ENCODE measurements at places on chromosomes 4 and X. TPM values are rescaled to one million over a fixed set of nuclear protein-coding genes. Genes with fewer than 3 reads are reported as not detected.

GPM6B gene
- total RNA-seq: 7.0 TPM

ZFP92 gene
- total RNA-seq: 1.4 TPM

- DNase-seq: no peak
Observed at GRCh38 chr4:38820329-38821061, 15.9 kb upstream of the TLR1 start.

- DNase-seq: no peak
Observed at GRCh38 chr4:153093802-153094201, 110.4 kb upstream of the TRIM2 start.

GRCh38 chrX:41931591-41931990 lies 8.2 kb upstream of the CASK start:
- no peak for DNase-seq

TLR6 gene
- total RNA-seq: 0.98 TPM

DNA sequence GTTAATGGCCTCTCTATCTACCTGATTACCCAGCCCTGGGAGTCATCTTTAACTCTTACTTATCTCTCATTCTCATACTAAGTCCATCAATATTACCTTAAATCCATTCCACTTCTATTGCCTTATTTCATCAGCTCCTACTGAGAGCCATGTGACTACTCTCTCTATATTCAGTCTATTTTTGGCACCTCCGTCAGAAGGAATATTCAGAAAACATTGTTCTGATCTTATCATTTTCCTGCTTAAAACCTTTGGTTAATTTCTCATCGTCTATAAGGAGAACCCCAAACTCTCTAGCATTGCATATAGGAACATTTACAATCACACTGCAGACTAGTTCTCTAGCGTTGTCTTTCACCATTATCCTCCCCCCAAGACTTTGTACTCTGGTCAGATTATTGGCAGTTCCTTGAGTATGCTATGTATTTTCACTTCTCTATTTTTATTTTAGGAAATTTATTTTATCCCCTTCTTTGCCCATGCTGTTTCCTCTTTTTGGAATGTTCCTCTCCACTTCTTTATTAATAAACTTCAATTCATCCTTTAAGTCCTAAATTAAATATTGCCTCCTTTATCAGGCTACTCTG lies 13.7 kb upstream of the AMMECR1 start:
- no peak for DNase-seq

- DNase-seq: no peak
Observed at GRCh38 chr4:95095348-95095974, 337.7 kb downstream of the BMPR1B start.

DNA sequence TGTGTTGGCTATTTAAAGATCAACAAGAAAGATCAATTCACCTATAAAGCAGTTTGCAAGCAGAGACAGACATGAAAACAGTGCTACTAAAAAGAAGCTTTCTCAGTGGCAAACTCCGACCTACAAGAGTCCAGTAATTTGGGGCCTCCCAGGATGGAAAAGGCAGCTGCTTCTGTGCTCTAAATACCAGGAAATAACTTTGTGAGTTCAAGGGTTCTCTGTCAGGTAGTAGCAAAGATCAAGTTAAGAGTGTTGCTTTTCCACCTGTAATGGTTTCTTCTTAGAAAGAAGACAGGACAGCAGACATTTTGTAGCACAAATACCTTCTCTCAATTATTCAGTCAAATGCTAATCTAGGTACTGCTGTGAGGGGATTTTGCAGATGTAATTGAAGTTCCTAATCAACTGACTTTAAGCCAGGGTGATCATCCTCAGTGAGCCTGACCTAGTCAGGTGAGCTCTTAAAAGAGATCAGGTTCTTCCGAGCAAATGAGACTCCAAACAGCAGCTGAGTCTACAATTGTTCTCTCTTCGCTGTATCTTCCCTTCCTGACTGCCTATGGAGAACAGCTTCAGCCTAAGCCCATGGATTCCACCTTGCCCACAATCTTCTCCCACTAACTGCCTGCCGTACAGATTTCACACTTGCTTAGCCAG lies 13.5 kb downstream of the ANKRD17 start:
- DNase-seq: no peak

MAPK10 gene
- 20.8 TPM for total RNA-seq

SPOCK3 gene
- total RNA-seq: 2.7 TPM

TNIP3 gene
- total RNA-seq: 0.51 TPM

DNA sequence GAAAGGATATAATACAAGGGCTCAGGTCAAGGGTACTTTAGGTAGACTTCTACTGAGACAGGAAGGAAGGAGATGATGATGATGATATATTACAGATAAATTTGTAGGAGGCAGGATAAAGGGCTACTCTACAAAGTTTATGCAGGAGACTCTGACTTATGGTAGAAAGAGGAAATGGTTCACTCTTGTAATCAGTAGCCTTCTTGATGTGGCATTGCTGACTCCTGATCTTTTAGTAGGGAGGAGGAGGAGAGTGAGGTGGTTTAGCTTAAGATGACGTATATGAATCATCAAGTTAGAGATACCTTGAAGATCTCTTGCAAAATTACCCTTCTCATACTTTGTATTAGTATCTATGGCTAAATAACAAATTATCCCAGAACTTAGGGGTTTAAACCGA lies 4.7 kb downstream of the BLTP1 start:
- DNase-seq: no peak

DNA sequence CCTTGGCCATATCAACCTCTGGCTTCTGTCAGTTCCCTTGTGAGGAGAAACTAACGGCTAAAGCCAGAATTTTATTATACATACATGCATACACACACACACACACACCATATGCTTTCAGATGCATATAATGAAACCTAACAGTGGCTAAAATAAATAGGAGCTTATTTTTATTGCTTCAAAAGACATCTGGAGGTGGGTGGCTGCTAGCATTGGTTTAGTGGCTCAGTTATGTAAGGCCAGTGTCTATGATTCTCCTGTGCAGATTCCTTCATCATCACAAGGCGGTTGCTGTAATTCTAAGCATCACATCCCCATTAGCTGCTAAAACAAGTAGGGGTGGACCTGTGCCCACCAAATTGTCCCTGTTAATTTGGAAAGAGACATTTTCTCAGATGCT lies 110.8 kb downstream of the MAPK10 start:
- no peak for DNase-seq

DNA sequence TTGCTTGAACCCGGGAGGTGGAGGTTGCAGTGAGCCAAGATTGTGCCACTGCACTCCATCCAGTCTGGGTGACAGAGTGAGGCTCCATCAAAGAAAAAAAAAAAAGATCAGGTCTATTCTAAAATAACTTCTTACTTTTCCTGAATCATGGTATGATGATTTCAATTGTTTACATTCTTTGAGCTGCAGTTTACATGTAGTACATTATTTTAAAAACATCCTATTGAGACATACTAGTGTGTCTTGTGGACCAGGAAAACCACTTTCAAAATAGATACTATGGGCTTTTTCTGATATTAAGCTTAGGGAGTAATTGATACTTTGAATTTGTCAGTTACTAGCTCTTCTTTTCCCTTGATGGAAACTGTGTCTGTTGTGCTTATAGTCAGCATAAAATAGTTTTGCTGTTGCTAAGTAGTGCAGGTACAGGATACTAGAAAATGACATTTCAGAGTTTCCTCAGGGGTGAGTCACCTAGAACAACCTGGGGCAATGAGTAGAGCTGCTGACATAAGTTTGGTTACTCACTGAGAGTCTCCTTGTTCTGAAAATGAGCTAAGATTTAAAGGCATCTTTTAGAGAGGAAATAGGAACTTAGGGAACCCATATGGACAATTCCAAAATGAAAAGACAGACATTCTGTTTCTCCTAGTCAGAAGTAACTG lies 53.2 kb upstream of the C4orf54 start:
- DNase-seq: no peak

DNA sequence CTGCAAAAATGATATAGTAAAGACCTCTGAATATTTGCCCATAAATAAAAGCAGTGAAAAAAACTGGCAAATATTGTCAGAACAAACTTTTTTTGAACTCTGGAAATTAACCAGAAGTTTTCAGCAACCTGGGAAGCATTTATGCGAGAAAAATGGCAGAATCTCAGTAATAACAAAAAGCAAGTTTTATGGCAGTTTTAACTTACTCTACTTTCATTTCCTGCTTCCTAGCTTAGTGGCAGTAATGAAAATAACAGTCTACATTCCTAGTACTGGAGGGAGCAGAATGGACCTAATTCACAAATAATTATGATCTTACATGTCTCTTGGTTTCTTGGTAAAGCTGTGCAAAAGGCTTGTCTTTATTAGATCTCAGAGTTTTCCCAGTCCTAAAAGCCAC lies 460.1 kb downstream of the NAF1 start:
- DNase-seq: no peak

ANXA10 gene
- total RNA-seq: not detected

GRCh38 chrX:13685126-13685763 lies 3.7 kb upstream of the RAB9A start:
- DNase-seq: no peak

DNA sequence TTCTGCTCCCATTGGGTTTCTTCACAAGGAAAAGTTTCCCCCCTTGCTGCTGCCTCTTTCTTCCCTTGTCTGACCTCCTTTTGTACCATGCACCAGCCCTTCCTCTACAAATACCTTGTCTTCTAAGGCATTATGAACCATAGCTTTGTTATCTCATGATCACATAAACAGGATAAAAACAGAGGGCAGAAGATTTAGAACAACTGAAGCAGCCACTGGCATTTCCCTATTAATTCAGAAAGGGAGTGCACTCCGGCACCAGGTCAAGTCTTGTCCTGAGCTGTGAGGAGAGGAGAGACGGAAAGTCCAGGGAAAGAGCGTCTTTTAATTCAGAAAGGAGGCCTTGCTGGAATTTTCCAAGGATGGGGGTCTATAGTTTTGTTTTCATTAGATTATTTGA lies 281.7 kb downstream of the RCHY1 start:
- no peak for DNase-seq

GRCh38 chrX:23366914-23367313 lies 32.3 kb downstream of the PTCHD1 start:
- DNase-seq: no peak

SPATA4 gene
- 0.20 TPM for total RNA-seq

GRCh38 chr4:184922301-184922700 lies 96.0 kb upstream of the HELT start:
- DNase-seq: no peak

PDHA2 gene
- not detected for total RNA-seq

DNA sequence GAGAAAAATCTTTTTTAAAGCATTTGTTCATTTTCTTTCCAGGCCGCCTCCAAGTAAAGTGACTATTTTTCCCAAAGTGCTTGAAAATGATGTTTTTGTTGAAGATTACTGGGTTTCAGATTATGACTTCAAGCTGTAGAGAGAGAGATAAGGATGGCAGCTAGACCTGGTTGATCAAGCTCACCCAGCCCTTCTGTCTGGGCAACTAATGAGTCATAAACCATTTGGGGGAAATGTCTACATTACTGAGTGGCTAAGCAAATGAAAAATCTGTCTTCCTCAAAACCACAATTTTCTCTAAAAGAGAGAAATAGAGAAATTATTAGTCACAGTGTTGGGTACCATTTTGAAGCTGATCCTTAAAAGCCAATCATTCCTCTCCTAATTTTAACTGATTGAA lies 355.4 kb upstream of the CPEB2 start:
- DNase-seq: no peak

GRCh38 chr4:61200187-61200915 lies at the start of gene ADGRL3:
TSS of gene ADGRL3 (plus strand) at chr4:61200326.
- peak; percentile 50 for DNase-seq

- no peak for DNase-seq
Observed at GRCh38 chr4:79982601-79983322, 90.3 kb downstream of the ANTXR2 start.

DNA sequence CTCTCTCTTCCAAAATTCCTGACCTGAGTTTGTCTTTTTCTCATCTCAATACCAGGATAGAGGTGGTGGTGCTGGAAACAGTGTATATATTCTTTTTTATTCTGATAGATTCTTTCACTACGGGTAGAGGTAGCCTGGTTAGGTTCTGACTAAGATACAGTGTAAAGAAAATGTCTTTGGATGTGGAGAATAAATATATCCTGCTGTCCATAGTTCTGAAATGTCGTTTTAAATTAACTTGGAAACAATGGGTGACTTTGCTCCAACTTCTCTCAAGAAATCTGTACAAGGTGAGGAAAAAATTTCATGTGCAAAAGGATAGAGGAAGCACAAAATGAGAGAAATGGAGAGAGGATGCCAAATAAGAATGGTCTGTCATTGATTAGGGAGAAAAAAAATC lies 546.1 kb downstream of the GBA3 start:
- no peak for DNase-seq

DMD gene
- 76.4 TPM for total RNA-seq

DNA sequence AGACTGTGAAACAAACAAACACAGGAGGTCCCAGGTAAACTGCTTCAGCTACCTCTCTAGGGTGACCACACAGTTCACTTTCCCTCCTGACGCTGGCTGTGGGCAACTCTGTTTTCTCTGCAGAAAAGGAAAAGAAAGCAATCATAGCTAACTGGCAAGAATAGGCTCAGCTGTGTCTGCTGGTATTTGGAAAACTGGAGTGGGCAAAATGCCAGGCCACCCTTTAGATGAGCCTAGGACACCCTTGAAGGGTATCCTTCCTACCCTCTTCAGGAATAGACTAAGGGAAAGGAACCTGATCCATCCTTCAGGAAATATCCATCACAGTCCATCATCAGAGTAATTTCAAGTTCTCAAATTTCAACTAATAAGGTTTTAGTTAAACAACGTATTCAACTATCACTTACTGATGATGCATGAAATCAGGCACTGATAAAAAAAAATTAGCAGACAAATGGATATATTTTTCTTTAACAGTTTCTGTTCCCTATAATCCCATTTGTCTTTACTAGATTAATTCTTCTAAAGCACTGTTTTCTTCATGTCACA lies 60.9 kb downstream of the CAMK2D start:
- no peak for DNase-seq

GRCh38 chrX:140762061-140762460 lies 52.5 kb downstream of the LINC00632 start:
- DNase-seq: peak; percentile 47

CABS1 gene
- total RNA-seq: 1.2 TPM

Measured in mesothelial cell of epicardium (in vitro differentiated cells).